Left colon (tissue), 2 donors: ENCODE measurements at places on chromosomes 5 and 9.

DNA sequence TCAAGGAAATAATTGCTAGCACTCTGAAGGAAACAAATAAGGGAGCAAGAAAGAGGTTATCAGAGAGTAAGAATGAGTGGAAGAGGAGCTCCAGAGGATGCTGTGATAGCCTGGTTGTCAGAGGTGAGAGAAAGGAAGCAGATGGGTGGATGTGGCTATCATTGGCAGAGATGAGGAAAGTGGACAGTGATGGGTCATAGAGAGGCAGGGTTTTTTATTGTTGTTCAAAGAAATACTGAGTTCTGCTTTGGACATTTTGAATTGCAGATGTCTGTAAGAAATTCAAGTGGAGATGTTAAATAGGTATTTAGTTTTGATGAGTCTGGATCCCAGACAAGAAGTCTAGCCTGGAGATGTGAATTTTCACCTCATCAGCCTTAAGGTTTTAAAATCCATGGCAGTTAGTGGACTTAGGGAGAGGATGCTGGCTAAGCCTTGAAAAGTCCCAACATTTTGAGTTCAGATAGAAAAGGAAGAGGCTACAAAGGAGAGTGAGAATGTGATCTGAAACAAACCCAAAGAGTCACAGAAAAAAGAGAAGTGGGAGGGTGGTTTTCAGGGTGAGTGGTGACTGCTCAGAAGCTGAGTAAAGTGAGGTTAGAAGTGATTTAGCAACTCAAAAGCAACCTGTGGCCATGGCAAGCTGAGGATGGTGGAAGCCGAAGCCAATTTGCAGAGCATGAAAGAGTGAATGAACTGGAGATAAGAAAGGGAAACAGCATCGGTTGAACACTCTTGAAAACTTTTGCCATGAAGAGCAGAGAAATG, 50.4 kb downstream of the PPIC start:
- DNase-seq: no peak

- no peak for DNase-seq
Observed at GRCh38 chr5:998246-999031, 10.2 kb upstream of the NKD2 start.

GRCh38 chr5:166883016-166883415, 1408.4 kb upstream of the WWC1 start:
- no peak for DNase-seq

DNA sequence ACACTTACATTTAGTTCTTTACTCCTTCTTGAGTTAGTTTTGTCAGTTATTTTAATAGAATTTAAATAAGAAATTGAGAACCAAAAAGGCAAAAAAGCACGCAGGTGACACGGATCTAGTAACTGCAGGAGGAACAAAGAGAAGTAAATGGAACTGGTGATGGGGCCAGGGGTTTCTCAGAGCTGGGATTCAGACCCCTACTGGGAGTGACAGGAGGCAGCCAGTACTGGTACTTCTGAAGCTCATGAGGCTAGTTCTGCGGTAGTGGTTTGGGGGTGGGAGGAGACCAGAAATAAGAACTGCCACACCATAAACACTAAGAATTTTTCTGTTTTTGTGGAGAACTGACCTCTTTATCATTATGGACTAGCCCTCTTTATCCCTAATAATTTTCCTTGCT, 48.2 kb downstream of the OXCT1 start:
- DNase-seq: no peak

DNA sequence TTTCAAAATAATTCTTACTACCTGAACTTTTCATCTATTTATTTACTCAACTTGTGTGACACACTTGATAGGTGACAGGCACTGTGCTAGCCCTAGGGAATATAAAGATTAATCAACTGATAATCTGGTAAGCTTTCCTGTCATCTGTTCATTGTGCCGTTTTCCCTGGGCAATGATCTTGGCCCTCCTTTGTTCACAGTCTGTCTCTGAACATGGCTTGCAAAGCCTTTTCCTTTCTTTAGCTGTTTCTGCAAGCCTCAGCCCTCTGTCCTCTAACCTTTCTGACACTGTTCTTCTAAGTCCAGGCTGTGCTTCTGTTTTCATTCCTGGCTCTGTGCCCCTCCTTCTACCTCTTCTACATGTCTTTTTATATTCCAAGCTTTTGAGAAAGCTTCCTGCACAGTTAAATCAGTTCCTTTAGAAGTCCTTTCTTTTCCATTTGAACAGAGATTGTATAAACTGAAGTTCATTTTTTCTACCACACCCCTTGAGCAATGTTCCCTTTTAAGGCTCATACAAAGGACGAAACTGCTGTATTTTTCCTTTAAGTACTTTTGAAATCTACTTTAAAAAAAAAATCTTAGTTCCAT, 803.0 kb upstream of the ZNF608 start:
- no peak for DNase-seq

- DNase-seq: no peak
Observed at GRCh38 chr5:80337379-80337778, 17.6 kb downstream of the SPZ1 start.

- DNase-seq: no peak
Observed at GRCh38 chr5:122705851-122706250, 69.0 kb upstream of the SNX2 start.

- no peak for DNase-seq
Observed at GRCh38 chr5:107779437-107779836, 108.7 kb upstream of the EFNA5 start.

DNA sequence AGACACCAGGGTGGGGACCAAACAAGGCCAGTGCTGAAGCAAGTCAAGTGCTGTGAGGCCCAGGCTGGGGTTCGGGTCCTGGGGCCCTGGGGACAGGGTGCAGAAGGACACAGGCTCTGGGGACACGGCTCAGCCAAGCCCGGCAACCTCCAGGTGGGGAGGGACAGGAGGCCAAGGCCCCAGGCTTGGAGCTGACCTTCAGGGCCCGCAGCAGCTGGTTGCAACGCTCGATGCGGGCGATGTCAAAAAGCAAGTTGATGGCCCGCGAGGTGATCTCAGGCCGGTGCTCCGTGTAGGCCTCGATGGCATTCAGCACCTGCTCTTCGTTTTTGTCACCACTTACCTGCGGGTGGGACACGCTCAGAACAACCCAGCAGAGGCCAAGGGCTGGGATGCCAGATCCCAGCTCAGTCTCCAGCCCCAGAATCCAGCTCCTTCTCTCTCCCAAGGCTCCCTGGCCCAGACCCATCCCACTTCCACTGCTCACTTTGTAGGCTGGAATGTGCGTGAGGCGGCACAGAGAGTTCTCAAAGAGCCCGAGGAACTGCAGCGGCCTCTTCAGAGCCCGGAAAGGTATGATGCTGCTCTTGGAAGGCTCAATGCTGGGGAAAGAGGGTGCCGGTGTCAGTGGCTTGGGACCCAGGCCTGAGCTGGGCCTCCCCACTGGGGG, 20.7 kb downstream of the ZER1 start:
- DNase-seq: no peak

DNA sequence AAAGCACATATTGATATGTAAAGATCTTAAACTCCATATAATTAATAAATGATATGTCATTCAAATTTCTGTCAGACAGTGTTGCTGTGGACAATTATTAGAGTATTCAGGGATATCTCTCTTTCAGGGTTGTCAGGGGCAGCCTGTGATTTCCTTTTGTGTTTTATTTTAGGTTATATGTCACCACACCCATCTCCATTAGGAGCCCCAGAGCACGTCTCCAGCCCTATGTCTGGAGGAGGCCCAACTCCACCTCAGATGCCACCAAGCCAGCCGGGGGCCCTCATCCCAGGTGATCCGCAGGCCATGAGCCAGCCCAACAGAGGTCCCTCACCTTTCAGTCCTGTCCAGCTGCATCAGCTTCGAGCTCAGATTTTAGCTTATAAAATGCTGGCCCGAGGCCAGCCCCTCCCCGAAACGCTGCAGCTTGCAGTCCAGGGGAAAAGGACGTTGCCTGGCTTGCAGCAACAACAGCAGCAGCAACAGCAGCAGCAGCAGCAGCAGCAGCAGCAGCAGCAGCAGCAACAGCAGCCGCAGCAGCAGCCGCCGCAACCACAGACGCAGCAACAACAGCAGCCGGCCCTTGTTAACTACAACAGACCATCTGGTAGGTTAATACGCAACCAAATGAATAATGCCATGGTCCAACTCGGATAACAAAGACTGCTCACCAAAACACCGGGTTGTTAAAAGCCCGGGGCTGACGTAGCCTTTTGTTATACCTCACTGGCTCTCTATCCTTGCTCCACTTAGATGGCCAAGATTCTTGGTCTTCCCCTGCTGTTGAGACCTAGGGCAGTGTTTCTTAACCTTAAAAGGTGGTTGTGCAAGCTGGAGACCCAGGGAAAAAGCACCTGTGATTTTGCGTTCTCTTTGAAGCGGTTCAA, 24.4 kb downstream of the SMARCA2 start:
- peak; percentile 18 for DNase-seq

DNA sequence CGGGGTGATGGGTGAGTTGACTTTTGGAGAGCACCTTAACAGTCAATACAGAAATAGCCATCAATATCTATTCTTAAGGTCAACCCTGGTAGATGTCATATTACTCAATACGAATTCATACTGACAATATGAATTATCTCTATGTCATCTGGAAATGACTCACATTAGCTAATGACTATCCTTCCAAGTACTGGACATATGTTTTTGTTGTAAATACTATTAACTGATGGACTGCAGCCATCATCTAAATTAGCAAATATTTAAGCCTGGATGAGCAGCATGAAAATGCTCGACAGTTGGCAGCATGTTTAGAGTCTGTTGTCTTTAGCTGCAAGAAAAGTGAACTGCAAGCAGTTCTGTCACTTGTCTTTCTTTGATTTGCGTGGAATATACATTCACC, 19.6 kb upstream of the ISOC1 start:
- DNase-seq: no peak

- no peak for DNase-seq
Observed at GRCh38 chr5:127417528-127417927, 99.9 kb upstream of the PRRC1 start.

GRCh38 chr5:106113922-106114321, 1556.8 kb downstream of the EFNA5 start:
- no peak for DNase-seq

DNA sequence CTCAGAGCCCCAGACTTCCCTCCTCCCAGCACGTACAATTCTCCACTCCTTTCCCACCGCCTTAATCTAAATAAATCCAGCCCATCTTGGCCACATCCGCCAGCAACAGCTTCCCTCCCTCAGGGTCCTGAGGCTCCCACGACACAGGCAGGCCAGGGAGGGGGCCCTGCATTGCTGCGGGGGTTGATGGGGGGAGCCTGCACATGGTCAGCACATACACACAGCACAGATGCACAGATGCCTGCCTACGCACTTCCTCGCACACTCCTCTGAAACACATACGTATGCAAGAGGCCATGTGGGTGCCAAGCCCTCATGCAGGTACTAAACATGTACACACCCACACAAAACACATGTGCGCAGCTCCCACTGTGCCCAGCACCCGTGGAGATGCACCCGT, 14.8 kb downstream of the PDGFRB start:
- DNase-seq: no peak

DNA sequence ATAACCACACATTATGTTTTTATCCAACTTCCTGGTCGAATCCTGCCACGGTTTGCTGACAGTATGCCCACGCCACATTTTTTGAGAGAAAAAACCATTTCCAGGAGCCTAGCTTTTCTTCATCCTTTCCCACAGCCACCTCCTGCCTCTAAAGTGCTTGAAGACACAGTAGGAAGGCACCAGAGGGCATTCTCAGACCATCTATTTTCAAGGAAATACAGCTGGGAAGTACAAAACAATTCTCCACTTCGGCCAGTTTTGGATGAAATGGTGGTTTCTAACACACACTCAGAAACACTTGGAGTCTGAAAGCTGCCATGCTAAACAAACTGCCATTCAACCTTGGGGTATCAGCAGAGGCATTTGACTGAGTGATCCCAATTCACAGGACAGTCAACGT, 86.3 kb upstream of the RPS23 start:
- no peak for DNase-seq
